Fibroblast of skin of right biceps (primary cell): ENCODE measurements at places on chromosomes 12 and 14.

DNA sequence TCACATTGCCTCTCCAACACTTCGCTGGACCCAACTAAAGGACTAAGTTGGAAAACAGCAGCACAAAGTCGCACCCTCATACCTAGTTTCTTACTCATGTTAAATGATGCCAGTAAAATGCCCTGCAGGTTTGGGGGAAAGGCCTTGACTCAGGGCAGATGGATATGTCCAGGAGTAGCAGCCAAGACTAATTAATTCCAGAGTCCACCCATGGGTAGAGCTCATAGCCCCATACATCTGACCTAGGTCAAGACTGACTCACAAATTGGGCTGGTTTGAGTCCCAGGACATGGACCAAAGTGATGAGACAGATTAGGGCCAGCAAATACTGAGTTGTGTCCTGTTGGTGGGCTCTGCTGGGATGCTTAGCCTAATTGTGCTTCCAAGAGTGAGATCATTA lies 224.0 kb upstream of the BTG1 start:
- peak; percentile 28 for DNase-seq

DNA sequence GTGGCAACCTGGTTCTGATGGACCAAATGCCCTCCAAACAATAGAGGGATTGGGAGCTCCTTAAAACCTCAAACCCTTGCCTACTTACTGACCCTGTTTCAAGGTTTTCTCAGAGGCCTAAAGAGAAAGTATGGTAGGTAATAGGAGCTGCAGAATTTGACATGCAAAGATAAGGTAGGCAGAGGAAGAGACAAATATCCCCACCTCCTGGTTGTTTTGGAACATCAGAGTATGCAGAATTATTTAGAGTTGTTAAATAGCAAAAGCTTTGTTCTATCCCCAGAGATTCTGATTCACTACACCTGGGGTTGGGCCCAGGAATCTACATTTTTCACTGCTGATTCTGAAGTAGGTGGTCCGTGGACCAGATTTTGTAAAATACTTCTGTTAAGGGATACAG lies 421.2 kb downstream of the SOX5 start:
- DNase-seq, result no peak

- DNase-seq, result peak; percentile 8
Measured at GRCh38 chr14:29458547-29458946, 469.1 kb downstream of the PRKD1 start.

DNA sequence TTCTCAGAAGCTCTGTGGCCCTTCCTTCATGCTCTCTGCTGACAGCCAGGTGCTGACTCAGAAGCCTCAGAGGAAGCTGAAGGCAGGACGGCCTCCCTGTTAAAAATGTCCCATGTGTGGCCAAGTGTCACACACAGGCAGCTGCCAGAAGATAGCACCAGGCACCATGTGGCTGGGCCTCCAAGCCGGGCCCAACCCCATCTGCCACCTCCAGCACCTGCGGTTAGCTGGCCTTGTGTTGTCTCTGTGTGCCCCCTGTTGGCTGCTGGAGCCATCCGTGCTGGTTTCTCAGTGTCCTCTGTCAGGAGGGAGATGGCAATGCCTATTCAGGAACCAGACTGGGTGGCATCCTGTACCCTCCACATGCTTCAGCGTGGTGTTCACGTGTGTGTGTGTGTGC lies 63.2 kb downstream of the TSPAN11 start:
- peak; percentile 18 for DNase-seq

- no peak for DNase-seq
Measured at GRCh38 chr12:43586646-43587245, 34.7 kb upstream of the ADAMTS20 start.

DNA sequence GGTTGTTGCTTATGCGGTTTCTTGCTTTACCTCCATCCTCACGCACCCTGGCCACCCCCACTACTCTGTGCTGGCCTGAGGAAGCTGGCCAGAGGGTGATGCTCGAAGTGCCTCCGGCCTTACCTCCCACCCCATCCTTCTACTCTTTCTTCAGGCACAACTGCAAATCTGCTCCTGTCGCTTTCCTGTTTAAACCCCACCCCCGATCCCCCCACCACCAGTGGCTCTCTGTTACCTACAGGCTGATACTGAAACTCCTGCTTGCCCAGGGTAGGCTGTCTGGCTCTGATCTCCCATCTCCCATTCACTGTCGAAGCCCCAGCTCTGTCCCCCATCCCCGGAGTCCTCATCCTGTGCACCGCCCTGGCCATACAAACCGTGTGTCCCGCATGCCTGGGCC lies 111.5 kb downstream of the PRMT8 start:
- no peak for DNase-seq

DNA sequence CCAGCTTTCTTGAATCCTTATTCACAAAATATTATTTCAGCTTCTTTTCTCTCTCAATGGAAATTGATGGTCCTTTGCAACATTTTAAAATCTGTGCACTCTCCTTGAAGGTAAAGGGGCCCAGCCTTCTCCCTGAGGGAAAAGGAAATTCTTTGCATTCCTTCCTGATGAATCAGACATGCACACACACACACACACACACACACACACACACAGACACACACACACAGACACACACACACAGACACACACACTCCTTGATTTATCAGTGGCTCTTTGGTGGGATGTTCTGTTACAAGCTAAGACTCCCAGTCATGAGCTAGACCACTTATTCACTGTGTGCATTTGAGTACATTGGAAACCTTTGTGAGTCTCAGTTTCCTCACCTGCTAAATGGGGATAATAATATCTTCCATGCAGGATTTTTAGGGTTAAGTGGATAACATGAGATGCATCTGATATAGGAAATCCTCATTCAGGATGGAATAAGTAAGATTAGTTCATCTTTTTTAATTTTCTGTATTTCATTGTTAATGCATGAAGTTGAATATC lies 45.1 kb upstream of the HMGA2 start:
- peak; percentile 82 for DNase-seq

DNA sequence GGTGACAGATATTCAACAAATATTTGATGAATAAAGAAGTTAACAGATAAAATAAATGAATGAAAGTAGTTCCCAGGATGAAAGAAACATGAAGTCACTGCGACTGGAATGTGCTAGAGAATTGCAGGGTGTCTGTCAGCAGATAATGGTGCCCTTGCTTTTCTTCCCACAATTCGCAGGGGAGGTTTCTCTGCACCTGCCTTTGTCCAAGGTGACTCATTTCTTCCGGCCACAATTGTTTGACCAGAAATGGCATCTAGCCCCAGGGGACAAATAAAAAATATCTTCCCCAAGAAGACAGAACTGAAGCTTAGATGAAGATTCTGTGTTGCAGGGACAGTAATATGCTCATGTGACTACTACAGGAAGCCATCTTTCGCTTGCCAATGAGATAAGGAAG lies 316.1 kb upstream of the TBX3 start:
- peak; percentile 45 for DNase-seq

GRCh38 chr14:22808388-22809209 lies 6.6 kb downstream of the SLC7A7 start:
- no peak for DNase-seq

DNA sequence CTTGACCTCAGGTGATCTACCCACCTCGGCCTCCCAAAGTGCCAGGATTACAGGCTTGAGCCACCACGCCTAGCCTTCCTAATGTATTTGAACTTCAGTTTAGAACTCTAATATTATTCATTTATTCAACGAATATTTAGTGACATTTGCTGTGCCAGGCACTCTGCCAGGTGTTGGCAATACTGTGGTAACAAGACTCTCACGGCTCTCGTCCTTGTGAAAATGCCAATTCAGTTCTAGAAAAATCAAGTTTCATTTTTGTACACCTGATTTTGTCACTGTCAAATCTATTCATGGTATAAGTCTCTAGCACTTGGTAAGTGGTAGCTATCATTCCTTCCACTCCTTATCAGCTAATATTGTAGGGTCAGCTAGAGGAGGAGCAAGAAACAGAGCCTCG lies 6.3 kb upstream of the PWP1 start:
- no peak for DNase-seq

DNA sequence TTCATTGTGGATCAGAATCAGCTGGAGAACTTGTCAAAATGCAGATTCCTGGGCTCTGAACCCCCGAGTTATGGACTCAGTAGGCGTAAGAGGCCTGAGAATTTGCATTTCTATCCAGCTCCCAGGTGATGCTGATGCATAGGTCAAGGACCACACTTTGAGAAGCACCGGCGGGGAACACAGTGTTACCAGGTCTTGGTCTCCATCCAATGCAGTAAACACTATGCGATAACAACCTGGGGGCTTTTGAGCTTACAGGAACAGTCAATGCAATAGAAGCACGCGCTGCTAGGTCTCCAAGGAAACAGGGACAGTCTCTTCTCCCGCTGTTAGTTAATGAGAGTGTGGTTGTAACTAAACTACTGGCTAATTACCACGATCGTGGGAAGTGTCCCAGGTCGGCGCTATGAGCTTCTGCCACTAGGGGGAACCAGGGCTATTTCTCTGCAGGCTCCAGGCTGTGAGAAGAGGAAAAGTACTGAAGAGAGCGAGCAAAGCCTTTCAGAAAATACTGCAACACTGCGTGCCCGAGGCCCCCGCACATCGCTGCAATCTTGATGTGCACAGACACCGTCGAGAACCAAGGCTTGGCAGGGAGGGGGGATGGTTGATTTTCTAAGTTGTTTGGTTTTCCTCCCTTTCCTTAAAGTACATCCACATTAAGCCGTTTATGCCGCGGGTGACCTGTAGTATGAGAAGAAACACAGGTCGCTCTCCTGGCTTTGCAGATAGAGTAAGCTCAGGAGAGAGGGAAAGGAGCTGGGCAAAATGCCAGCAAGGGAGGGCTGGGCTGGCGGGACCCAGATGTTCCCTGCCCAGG lies 52.0 kb upstream of the KCNA1 start:
- peak; percentile 64 for DNase-seq

- no peak for DNase-seq
Measured at GRCh38 chr12:19525274-19525673, 86.0 kb downstream of the AEBP2 start.

DNA sequence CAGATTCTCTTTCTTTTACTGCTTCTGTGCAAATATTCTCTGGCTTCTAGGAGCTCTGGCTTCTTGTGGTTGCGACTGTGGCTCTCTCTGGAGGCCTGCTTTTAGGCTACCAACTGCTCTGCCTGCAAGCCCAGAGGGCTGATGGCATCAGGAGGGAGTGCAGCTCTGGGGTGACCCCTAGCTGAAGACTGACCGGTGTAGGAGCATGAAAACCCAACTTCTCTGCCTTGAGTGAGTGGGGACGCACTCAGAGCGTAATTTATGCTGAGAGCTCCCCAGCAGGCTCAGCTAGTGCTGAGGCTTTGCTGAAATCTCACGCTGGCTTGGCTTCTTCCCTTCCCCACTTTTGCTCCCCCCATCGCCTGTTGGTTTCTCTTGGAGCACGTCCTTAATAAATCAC lies 29.9 kb upstream of the RBM19 start:
- DNase-seq, result no peak

DNA sequence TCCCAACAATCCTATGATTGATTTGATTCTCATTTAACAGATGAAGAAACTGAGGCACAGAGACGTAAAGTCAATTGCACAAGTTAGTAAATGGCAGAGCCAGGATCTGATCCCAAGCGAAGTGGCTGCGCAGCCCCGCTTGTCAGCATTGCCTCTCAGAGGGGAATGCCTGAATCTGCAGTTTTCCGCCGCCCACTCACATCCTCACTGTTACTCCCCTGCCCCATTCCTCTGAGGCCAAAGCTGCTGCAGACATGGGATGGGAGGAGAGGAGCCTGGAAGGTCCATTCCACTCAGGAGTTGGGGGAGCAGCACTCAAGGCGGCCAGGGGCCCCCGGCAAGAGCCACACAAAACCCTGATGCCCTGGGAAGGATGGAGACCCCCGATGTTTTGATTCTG lies 1.0 kb downstream of the NRIP2 start:
- DNase-seq, result no peak

- no peak for DNase-seq
Measured at GRCh38 chr12:709455-710020, 42.8 kb upstream of the WNK1 start.

DNA sequence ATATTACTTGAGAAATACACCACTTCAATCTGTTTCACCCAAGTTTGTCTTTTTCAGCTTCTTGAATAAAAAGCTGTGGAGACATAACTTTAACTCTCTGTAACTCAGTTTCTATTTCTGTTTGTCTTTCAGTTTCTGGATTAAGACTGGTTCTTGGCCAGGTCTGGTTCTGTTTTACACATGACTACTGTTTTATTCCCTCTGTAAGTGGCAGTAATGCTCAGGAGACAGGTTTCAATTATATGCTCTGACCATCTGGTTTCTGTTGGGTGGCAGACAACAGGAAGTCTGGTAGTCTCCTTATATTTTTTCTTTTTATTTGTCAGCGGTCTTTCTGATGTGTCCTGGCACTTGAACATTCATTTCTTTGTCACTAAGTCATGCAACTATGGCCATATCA lies 102.9 kb downstream of the RPS29 start:
- no peak for DNase-seq

GRCh38 chr14:30681752-30682355 lies 59.7 kb downstream of the SCFD1 start:
- no peak for DNase-seq

DNA sequence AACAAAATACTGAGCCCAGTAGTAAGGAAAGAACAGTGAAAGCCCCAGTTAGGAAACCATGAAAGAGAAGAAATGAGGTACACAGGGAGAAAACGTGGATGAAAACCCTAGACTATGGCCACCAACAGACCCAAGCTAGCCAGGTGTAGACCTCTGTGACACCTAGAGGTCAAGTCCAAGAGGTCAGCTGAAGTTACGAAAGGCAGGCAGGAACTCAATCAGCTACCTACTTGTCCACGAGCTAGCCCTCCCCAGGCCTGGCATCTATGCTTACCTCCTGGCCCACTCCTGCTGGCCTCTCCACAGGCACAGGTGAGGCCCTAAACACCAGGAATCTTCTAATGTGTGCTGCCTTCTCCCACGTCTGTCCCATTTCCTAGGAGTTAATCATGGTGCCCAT lies 48.7 kb downstream of the DPF3 start:
- no peak for DNase-seq

GRCh38 chr12:52436000-52436827 lies 2.0 kb upstream of the KRT75 start:
- peak; percentile 58 for DNase-seq

GRCh38 chr14:98927986-98928385 lies 344.0 kb downstream of the BCL11B start:
- no peak for DNase-seq

DNA sequence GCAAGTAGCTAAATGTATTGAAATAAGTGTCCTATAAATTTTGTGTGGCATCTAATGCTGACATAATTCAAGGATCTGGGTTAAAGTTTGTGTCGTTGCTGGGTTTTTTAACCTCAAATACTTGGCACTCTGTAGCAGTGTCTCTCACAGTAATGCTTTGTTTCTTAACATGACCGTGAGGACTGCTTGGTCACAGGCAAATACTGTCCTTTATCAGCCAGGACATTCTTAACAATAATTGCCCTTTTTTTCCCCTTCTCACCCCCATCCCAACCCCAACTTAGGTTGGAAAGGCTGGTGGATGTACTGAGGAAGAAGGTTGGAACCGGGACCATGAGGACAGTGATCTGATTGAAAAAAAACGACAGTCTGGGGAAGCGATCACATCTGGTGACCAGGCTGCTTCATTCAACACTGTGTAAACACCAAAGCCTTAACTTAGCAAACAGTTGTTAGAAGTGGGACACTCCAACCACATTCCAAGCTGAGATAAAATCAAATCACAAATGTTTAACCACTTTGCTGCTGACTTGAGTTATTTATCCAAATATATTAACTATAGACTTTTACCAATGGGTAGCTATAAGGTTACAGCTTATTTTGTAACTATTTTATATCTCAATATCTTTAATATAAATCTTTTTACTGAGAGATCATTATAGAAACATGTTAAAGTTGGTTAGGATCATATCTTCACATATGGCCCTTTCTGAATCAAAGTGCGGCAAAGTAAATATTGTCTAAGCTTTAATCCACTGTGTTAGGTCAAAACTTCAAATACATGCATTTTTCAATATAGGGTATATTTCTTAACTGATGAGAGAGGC lies 48.2 kb downstream of the FOXA1 start:
- peak; percentile 28 for DNase-seq
